Cardiac ventricle fibroblast (primary cell): ENCODE measurements at places on chromosomes 5 and 9. TPM values are rescaled to one million over a fixed set of nuclear protein-coding genes. Genes with fewer than 3 reads are reported as not detected.

Gene CAMK2A
- total RNA-seq, result not detected in 2 replicates

Gene MSMP
- not detected in 2 replicates for total RNA-seq

Gene PKD2L2
- total RNA-seq, result not detected in 2 replicates

Gene TCF7
- 0.34 and 0.62 TPM in 2 replicates for total RNA-seq

Gene SPRY4
- 19.6 and 25.4 TPM in 2 replicates for total RNA-seq

Gene INVS
- 15.6 TPM in 2 replicates for total RNA-seq

Gene AJM1
- 1.1 and 1.4 TPM in 2 replicates for total RNA-seq
